ENCODE measurements at places on chromosomes 7 and 10.
A peak's percentile ranks its signal among the peaks of the same experiment; 100 is the strongest.

- DNase-seq: no peak
Observed at GRCh38 chr7:16293669-16294425, 127.5 kb downstream of the CRPPA start.

DNA sequence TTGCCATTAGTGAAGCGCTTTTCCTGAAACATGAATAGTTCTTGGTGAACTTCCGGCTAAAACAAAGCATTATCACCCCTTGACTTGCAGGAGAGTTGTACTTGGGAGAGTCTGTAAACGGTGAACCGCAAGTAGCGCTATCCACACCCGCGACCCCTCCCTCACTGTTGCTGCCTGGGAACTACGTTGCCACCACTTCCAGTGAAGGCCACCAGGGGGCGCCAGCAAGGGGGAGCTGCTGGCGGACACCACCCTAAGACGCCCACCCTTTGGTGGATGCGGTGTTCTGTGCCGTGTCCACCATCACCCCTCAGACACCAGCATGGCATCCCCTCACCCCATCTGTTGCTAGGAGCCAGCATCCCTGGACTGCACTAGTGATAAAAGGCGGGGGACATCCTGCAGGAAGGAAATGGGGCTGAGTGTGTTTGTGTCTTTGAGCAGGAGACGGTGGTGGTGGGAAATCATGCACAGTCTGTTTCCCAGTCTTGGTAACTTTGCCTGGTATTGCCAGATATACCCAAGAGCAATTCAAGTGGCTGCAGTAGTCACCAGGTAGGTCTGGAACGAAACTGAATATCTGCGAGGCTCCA, 298.2 kb downstream of the FRMD4A start:
- DNase-seq: peak; percentile 16

GRCh38 chr10:14705548-14706230, 69.0 kb downstream of the FAM107B start:
- no peak for DNase-seq

DNA sequence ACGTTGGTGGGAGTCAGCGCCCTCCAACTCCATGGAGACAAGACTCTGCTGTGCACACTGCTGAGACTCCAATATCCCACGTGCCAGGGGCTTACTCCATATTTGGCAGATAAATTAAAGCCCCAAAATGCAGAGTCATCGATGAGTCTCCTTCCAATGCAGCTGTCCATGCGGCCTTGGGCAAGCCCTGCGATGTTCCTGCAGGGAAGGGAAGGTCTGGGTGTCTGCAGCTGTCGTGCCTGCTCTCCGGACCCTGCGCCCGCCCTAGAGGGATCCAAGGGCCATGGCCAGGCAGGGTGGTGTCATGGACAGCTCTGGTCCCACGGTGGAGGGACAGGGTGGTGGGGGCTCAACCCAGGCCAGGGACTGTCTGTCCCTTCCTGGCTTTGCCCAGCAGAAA, 185.2 kb downstream of the PTPRN2 start:
- DNase-seq: no peak
